ENCODE measurements at places on chromosomes 12 and 14.

GRCh38 chr14:96309896-96310330 is 53.2 kb downstream of the ATG2B start:
- no peak for DNase-seq

GRCh38 chr12:54052438-54053002 is 1.1 kb upstream of the HOXC4 start:
- DNase-seq, result no peak

GRCh38 chr12:77830583-77831351 is at the start of gene NAV3:
Gene NAV3 (plus strand): TSS chr12:77830894. CDS start chr12:77831462, 568 bp downstream.
- no peak for DNase-seq

GRCh38 chr12:88638966-88639760 is 58.9 kb upstream of the KITLG start:
- DNase-seq, result no peak

- no peak for DNase-seq
Observed at GRCh38 chr12:126949558-126949957, 1317.4 kb upstream of the TMEM132C start.

- no peak for DNase-seq
Observed at GRCh38 chr12:26136688-26137087, 11.9 kb upstream of the BHLHE41 start.

DNA sequence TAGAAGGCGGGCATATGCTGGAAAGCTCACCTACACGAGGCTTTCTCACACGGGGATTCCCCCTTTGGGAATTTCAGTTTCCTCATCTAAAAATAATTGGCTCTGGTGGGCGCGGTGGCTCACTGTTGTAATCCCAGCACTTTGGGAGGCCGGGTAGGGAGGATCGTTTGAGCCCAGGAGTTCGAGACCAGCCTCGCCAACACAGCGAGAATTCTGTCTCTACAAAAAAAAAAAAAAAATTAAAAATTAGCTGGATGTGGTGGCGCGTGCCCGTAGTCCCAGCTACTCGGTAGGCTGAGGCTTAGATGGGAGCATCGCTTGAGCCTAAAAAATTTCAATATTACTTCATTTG is 400 bp upstream of the NDUFA12 start:
- no peak for DNase-seq

- DNase-seq, result no peak
Observed at GRCh38 chr12:42326541-42327226, 717 bp downstream of the PPHLN1 start.

- DNase-seq, result no peak
Observed at GRCh38 chr12:30908076-30908721, 18.3 kb upstream of the TSPAN11 start.

DNA sequence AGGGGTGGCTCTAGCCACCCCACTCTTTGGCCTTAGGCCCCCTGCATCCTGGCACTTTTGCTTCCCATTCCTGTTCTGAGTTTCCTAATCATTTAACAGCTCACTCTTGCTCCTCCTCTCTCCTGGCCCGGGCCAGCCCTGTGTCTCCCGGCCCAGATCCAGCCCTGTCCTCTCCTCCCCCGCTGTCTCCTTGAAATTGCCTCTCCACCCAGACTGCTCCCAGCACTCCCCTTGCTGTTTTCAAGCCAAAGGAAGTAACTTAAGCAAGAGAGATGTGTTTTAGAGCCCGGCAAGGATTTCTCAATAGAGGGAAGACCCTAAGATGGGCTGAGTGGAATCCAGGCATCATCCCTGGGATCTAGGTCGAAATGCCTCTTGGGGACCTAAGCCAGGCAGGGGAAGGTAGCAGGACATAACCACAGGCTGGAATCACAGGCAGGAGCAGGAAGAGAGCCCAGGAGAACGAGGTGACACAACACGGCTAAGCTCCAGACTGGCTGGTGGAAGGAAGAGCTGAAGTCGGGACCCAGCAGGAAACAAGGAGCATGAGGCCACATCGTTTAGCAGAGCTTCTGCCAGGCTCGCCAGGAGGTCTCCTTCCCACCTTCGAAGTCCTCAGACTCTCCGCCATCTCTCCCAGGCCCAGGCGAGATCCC is 2.0 kb upstream of the LRP1-AS start:
- no peak for DNase-seq

GRCh38 chr12:104460041-104460719 is 3.4 kb downstream of the CHST11 start:
- DNase-seq, result no peak

DNA sequence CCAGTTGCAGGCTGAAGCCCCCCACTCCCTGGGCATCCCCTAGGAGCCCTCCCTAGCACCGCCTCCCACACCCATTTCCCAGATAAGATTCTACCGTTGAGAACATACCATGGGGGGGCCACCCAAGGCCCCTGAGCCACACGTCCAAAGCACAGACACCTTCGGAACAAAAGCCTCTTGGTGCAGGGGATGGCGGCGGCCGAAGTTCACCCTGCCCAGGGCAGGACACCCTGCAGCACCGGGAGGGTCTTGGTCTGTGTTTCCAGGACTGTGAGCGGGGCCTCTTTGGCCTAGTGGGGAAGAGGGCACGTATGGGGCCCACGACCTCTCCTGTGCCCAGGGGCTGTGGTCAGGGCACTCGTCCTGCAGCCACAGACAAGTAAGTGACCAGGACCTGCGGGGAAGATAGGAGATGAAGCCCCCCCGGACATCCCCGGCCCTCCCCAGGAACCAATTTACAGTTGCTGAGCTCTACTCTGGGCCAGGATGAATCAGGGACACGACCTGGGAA is 154.3 kb upstream of the C14orf180 start:
- DNase-seq, result no peak

DNA sequence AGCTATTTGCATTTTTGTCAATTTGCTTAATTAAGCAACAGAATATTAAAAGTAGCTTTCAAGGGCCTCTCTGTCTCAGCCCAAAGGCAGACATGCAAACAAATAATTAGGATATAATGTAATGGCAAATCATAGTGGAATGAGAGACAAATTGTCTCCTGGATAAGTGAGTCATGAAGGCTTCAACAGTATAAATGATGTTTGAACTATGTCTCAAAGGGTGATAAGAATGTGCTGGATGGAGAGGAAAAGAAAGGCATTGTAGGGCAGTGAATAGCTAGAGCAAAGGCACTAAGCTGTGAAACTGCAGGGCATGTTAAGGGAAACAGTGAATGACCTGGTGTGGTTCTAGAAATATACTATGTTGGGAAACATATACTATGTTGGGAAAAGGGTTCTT is 53.5 kb upstream of the PPP1R12A start:
- no peak for DNase-seq

GRCh38 chr14:100944052-100944451 is 40.5 kb upstream of the RTL1 start:
- no peak for DNase-seq

- DNase-seq, result no peak
Observed at GRCh38 chr14:37601865-37602264, 6.4 kb downstream of the TTC6 start.

DNA sequence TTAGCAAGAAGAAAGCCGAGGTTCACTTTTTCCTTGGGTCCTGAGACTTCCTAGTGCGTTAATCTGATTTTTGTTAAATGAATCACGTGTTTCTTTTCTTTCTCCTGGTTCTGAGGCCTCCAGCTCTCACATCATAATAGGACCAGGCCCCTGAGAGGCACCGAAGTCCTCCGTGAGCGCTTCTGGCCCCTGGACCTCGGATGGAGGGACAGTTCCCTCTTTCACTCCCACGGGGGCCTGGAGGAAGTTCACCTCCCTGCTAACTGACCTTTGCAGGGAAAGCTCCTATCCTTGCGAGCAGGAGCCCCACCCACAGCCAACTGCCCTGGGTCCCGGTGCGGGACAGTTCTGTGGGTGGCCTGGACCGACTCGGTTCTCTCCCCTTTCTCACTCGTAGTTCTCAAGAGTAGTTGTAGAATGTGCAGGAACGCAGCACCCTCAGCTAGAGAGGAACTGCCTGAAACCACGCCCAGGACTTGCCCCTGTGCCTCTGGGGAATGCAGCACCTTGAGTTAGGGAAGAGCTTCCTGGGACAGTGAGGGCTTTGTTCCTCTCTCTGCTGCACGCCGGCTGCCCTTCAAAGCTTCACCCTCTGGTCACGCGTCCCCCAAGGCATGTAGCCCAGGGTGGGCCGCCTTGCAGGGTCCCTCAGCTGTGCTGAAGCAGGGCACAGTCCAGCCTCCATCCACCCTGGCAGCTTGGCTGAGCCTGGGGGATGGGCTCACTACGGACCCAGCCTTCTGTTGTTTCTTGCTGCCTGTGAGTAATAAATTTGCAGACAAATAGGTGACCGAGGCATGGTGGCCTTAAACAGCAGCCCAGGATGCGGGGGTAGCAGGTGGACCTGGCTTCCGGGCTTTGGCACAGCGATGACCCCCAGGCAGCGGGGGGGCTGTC is 264.6 kb downstream of the ADGRD1 start:
- DNase-seq, result no peak

DNA sequence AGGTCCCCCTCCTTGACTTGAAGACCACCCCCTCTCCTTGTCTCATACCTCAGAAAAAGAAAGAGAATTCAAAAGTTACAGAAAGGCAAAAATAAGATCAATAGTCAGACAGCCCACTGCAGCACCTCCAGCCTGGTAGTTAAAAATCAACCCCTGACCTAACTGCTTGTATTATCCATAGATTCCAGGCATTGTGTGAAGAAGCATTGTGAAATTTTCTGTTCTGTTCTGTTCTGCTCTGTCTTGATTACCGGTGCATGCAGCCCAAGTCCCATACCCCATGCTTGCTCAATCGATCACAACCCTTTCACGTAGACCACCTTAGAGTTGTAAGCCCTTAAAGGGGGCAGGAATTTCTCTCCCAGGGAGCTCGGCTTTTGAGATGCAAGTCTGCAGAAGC is 5.8 kb upstream of the DHRS7 start:
- DNase-seq, result no peak

GRCh38 chr14:60650373-60650961 is 1.2 kb upstream of the SIX1 start:
- no peak for DNase-seq

GRCh38 chr12:25794571-25794970 is 163.9 kb upstream of the RASSF8 start:
- no peak for DNase-seq

DNA sequence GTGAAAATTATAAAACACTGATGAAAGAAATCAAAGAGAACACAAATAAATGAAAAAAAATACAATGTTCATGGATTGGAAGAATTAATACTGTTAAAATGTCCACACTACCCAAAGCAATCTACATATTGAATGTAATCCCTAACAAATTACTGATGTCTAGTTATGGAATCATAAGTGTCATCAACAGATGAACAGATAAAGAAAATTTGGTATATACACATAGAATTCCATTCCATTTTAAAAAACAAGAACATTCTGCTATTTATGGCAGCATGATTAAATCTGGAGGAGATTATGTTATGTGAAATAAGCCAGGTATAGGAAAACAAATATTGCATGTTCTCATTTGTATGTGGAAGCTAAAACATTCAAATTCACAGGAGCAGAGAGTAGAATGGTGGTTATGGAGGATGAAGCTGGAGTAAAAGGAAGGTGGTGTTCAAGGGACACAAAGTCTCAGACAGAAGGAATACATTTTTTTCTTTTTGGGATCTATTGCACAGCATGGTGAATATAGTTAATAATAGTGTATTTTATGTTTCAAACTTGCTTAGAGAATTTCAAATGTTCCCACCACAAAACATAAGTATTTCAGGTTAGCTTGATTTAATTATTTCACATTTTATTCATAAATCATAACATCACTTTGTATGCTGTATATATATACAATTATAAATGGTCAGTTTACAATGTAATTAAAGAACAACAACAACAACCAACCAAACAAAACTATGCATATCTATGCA is 28.5 kb downstream of the A2M start:
- no peak for DNase-seq

DNA sequence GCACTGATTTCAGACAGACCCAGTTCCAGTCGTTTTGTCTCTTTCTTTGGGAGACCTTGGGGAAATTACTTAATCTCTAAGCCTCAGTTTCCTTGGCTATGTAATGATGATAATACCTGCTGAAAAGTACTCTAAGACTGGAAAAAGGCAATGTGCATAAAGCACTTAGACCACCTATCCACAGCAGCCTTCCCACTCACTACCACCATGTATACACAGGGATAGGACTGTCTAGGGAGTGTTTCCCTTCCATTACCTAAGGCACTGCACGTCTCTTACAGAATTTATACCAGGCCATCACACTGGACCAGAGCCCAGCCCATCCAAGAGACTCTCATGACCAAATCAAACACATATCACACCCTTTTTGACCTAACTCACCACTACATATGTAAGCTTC is 6.3 kb downstream of the RPS29 start:
- no peak for DNase-seq

DNA sequence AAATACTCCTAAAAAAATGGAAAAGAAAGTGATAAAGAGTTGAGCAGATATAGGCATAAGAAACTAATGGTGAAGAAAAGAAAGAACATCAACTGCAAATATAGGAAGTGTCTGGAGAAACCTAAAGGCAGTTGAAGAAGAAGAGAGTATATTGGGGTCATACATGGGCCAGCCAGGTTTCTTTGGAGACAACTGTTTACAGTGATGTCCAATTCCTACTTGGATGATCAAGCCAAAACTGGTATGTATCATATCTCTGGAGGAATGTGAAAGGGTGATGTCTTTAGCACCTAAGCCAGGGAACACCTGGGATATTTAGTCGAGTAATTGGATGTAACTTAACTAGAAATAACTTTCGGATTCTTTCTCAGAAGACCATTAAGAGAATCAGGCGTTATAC is 129.3 kb upstream of the FLRT2 start:
- DNase-seq, result no peak

DNA sequence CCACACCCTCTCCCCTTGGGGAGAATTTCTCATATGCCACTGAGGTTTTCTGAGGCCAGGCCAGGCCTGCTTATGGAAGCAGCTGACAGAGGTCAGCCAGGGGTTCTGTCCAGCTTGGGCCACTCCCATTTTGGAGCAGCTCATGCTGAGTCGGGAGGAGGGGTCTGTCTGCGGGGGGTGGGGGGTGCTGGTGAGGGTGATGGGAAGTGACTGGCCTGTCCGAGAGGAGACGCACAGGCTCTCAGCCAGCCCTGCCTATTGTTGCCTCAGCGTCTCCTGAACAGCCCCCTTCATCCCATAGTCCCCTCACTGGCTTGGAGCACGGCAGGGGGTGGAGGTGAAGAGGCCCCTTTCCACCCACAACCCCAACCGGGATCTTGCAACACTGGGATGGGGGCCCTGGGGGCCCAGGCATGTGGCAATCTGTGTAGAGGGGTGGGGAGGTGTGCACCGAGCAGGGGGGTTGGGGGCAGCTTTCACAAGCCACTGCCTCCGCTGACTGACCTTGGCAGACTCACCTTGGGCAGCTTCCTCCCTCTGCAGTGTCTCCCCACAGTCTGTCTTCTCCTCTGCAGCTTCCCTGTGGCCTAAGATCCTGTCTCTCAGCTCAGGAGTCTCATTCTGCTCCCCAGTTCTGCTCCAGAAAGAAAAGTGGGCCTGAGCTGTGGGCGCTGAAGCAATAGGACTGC is 5.5 kb downstream of the CEBPE start:
- DNase-seq, result no peak

GRCh38 chr12:97148941-97149559 is 242.0 kb downstream of the NEDD1 start:
- peak; percentile 7 for DNase-seq

GRCh38 chr14:23569443-23570151 is 2.0 kb upstream of the AP1G2 start:
- DNase-seq, result no peak

- DNase-seq, result no peak
Observed at GRCh38 chr14:35534208-35534872, 376 bp downstream of the INSM2 start.
